NCI-H526 treated with DMSO at 0.1 percent for 48 hours (cell line): ENCODE measurements at places on chromosomes 4 and X.

- no peak for DNase-seq
Measured at GRCh38 chr4:108031427-108032083, 41.9 kb downstream of the HADH start.

DNA sequence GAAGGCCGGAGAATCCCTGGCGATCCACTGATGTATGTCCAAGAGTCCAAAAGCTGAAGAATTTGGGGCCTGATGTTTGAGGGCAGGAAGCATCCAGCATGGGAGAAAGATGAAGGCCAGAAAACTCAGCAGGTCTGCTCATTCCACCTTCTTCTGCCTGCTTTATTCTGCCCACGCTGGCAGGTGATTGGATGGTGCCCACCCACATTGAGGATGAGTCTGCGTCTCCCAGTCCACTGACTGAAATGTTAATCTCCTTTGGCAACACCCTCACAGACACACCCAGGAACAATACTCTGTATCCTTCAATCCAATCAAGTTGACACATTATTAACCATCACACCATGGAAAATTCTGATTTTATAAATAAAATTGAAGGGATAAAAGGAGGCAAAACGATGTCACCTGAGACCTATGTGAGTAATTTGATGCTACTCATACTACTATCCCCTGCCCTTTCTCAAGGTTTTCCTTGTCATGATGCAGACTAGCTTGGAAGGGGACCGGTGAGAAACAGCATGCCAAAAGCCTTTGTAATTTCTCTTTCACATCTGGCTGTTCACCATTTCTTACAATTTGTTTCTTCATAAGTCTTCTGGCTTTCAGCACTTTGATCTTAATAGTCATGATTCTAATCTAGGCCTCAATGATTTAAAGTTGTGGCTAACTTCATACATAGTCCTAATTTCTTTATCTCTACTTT lies 9.7 kb upstream of the PYURF start:
- no peak for DNase-seq

- DNase-seq, result no peak
Measured at GRCh38 chr4:36006226-36006625, 238.1 kb downstream of the ARAP2 start.

DNA sequence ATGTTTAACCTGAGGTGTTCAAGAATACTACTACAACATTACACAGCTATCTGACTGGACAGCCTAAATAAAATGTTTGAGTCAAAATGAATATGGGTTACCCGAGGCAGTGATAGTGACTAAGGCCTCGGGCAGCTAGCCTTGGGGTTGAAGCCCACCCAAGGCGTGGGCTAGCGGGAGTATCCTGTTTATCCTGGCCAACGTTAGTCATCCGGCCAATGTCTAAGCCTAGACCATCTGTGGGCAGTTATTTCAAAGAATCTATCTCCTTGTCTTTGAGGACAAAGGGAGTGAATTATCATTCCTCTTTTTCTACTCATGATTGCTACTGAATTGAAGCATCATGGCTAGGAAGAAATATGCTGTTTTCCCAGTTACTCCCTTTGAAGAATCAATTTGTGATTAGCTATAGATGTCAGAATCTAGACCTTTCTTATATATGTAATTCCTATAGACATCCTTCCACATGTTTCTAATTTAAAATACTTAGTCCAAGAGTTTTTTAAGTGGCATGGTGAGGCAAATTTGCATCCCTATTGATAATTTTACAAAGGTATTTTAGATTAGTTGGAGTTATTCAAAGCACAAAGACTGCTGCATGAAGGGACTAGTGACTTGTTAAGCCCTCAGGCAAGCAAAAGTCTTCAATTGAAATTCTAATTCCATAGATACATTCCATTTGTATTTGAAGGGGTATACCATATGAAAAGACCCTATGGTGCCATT lies 6.0 kb upstream of the PDGFC start:
- no peak for DNase-seq

DNA sequence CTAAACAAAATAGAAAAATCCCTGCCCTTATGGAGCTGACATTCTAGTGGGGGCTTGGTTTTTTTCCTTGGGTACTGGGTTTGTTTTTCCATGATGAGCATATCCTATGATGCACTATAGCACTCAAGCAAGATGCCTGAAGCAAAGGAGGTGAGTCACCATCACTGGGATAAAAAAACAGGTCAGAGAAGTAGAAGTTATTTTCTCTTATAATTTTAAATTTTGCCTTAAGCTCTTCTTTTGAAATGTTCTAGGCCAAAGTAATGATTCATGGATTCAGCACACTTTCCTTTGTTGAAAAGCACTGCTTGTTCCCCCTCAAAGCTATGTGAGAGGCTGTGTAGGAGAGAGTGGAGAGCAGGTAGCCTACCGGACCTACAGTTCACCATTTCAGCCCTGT lies 15.2 kb upstream of the CXCL2 start:
- no peak for DNase-seq

DNA sequence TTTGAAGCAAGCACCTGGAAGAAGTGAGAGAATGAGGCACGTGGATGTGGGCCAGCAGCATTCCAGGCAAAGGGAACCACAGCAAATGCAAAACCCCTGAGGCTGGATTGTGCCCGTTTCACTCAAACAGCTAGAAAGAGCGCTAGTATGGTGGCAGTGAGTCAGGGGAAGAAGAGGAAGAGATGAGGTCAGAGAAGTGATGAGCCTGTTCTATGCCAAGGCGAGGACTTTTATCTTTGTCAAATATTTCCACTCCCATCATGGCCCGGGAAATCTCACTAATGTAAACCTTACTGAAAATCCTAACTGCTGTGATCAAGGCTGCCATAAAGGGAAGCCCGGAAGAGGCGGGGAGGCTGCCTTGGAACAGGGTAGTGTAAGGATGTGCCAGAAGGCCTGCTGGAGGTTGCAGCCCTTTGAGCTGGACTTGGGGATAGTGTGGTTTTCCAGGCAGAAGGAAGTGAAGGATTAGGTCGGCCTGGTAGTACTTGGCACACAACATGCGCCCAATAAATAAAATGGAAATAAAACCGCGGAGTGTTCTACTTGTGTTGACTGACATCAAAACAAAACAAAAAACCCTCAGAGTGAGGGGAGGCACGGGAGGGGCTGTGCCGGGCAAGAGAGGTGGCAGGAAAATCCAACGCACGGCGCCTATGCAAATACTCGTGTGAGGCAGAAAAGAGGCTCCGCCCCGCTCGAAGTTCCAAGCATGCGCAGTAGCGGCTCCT lies 1.2 kb upstream of the CDK16 start:
- peak; percentile 39 for DNase-seq

DNA sequence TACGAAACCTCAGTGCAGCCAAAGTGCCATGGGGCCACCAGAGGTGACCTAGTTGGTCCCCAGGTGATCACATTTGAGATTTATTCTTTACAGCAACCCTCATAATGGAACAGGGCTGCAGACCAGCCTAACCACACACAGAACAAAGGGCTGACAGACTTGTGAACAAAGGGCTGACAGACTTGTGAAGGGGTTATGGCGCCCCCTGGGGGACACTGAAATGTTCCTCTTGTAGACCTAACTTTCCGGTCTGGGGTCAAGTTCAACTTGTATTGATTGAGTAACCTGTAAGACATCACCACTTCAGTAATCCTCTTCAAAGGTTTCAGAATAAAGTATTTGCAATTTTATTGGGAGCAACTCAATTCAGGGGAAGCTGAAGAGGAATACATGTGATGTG lies 175.9 kb upstream of the RPS6KA3 start:
- peak; percentile 56 for DNase-seq

DNA sequence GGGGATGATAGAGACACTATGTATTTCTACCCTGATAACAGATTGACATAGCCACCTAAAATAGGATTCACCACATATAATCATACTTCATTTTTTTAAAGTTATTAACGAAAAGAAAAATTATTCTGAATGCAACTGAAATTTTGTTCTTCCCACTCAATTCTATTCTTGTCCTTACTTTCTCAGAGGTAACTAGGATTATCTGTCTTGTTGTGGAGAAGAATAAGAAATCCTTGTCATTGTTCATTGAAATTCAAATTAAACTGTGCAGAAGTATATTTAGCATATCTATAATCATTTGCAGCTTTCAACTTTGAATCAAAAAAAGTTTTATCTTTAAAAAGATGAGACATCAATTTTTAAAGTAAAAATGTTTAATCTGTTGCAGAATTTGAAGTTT lies 40.4 kb upstream of the PRR27 start:
- DNase-seq, result no peak

DNA sequence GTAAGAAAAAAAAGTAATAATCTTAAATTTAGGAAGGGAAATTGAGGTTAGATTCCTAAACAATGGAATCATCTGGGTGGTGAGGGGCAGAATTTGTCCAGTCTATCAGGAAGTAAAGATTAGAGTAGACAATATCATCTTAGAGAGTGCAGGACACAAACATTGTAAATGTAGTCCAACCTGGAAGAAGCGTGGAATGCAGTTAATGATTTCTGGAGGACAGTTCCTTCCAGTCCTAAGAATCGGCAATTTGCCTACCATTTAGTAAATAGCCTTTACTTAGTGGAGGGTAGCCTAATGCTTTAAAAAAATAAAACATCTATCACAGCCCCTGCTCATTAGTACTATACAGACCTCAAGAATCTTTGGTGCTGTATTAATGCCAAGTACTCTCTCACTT lies 147.5 kb upstream of the TTC29 start:
- DNase-seq, result no peak

DNA sequence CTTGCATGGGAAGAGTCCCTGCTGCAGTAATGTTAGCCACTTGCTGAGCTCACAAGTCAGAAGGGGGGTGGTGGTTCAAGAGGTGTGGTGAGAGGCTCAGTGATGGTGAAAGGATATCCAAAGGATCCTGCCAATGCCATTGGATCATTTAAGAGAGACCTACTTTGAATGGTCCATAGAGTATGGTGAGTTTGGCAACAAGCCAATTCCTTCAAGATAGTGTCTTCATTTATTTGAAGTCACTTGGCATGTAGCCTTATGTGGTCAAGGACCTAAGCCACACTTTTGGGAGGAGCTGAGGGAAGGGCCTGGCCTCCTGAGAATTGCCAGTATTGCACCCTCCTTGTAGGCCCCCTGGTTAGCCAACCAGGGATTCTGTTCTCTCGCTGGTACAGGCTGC lies 87.9 kb downstream of the TSPAN7 start:
- DNase-seq, result no peak

DNA sequence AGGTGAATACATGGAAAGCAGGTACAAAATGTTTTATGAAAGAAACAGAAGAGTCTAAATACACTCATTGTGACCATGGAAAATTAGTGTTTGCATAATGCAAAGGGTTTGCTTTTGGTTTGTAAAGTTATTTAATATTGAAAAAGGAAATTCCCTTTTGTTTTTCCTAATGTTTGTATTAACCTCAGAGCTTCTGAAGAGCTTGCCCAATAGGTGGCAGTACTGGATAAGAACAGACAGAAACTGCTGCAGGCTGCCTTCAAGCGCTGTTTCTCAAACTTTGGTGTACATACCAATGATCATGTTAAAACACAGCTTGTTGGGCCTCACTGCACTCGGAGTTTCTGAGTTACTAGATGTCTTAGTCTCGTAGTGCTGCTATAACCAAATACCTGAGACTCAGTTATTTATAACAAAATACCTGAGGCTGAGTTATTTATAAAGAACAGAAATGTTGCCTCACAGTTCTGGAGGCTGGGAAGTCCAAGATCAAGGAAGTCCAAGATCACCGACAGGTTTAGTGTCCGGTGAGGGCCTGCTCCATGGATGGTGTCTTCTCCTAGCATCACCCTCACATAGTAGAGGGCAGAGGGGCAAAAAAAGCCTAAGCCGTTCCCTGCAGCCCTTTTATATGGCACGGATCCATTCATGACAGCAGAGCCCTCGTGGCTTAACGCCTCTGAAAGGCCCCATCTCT lies 54.2 kb downstream of the SUPT20HL2 start:
- DNase-seq, result peak; percentile 53

GRCh38 chr4:40915318-40916217 lies 165.8 kb downstream of the NSUN7 start:
- DNase-seq, result no peak

GRCh38 chr4:86845593-86845992 lies 3.6 kb downstream of the SLC10A6 start:
- no peak for DNase-seq

DNA sequence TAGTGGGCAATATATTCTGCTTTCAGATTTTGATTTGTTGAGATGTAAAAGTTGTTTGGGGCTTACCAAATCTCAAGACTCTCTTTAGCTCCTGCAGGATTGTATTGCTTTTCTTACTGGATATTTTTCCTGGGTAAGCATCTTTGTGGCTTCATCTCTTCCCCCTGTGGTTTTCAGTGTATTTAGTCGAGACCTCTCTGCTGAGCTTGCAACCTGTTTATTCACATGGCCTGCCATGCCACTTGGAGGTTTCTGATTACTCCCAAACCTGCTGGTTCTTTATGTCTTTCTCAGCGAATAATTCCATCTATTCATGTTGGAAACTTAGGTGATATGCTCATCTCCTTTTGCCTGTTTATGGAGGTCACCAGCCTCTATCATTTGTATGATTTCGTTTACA lies 10.9 kb downstream of the CCNG2 start:
- no peak for DNase-seq

- no peak for DNase-seq
Measured at GRCh38 chr4:17103231-17103630, 204.8 kb upstream of the LDB2 start.

GRCh38 chr4:101125045-101125942 lies 222.0 kb downstream of the PPP3CA start:
- no peak for DNase-seq

DNA sequence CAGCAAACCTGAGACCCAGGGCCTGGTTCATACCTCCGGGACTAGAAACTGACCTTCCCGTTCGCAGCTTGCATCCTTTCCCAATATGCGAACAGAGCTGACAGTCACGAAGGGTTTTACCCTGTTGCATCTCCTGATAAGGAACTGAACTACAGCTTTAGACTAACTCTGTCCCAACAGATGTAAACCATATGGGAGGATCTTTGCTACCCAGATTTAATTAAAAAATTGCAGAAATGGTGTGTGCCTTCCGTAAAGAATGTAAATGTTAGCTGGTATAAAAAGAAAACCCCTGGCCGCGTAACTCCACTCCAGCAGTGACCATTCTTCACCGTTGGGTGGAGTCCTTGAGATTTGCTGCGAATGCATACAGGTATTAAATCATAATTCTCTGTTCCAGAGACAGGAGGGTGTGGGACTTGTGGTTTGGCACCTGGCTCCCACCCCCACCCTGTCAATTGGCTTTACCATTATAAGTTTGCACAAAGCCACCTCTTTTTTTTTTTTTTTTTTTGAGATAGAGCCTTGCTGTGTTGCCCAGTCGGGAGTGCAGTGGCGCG lies 40.6 kb upstream of the SORCS2 start:
- no peak for DNase-seq

DNA sequence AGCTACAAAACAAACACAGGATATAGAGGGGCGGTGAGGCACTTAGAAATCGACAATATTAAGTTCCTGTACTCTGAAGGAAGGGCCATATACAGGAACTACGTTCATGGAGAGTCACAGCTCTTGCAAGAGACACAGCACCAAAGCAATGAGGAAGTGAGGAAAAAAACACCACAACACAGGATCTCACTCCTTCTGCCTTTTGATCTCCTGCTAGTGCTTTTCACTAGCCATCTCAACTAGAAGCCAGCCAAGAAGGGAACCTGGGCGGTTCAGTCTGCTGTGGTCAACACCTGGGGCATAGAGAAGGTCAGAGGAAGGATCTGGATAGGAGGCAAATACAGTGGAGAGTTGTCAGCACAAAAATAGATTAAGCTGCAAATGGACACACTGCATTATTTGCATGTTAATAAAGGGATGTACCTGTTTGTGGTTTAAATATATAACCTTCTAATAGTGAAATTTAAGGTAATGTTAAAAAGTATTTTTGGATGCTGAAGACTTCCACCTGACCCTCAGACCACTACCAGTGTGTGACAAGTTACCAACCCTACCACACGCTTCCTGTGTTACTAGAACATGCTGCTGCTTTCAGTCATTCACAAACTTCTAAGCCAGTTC lies 104.6 kb downstream of the DTHD1 start:
- no peak for DNase-seq
